Natural killer cell treated with Interleukin-12 subunit alpha and Interleukin-12 subunit beta and Interleukin-15 and Interleukin-18, amount 100 ng/mL, for 72 hours (primary cell): ENCODE measurements at places on chromosomes 4 and X. TPM values are rescaled to one million over a fixed set of nuclear protein-coding genes. Genes with fewer than 3 reads are reported as not detected.

- no peak overlapping the region for H3K27ac ChIP-seq
- no peak for DNase-seq
- no peaks in the 10 kb centered on the region for H3K36me3 ChIP-seq
- peaks cover 15% of the 10 kb centered on the region for H3K27me3 ChIP-seq
Observed at GRCh38 chr4:168811786-168812651, 198.0 kb downstream of the CBR4 start.

TACC3 gene
- 212 TPM for total RNA-seq

CXXC4 gene
- total RNA-seq = not detected

DNA sequence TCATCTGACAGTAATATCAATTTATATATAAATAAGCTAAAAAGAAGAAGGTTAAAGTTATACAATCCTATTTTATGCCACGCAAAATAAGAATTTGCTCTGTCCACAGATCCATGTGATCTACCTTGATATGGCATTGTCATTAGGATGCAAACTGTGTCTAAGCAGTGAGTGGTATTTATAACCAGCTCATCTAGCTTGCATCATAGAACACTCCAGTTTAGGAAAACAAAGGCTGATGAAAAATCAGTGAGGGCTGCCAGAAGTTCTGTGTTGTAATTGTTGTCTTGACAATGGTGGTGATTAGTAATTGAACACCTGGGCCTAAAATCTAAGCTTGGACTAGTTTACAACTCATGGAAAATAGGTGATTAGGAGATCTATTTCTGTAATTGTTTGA lies 111.0 kb downstream of the CPE start:
- H3K27ac ChIP-seq = no peak overlapping the region
- peaks cover 4% of the 10 kb centered on the region for H3K4me1 ChIP-seq
- no peak overlapping the region for H3K4me3 ChIP-seq
- peaks cover 24% of the 10 kb centered on the region for H3K27me3 ChIP-seq

GRCh38 chr4:147157860-147158701 lies 212.4 kb upstream of the TTC29 start:
- H3K27me3 ChIP-seq = peaks cover 10% of the 10 kb centered on the region
- no peak overlapping the region for H3K27ac ChIP-seq
- no peak overlapping the region for H3K4me3 ChIP-seq
- H3K4me1 ChIP-seq = no peaks in the 10 kb centered on the region
- no peak for DNase-seq

- H3K27ac ChIP-seq = no peak overlapping the region
- no peaks in the 10 kb centered on the region for H3K4me1 ChIP-seq
- DNase-seq = no peak
Observed at GRCh38 chr4:183989461-183989860, 84.4 kb downstream of the STOX2 start.

CXCL5 gene
- total RNA-seq = not detected

- no peak overlapping the region for H3K27ac ChIP-seq
- no peak overlapping the region for H3K4me3 ChIP-seq
- no peaks in the 10 kb centered on the region for H3K36me3 ChIP-seq
- H3K4me1 ChIP-seq = no peaks in the 10 kb centered on the region
- H3K27me3 ChIP-seq = no peaks in the 10 kb centered on the region
Observed at GRCh38 chr4:14772388-14772787, 229.9 kb upstream of the CPEB2 start.

DNA sequence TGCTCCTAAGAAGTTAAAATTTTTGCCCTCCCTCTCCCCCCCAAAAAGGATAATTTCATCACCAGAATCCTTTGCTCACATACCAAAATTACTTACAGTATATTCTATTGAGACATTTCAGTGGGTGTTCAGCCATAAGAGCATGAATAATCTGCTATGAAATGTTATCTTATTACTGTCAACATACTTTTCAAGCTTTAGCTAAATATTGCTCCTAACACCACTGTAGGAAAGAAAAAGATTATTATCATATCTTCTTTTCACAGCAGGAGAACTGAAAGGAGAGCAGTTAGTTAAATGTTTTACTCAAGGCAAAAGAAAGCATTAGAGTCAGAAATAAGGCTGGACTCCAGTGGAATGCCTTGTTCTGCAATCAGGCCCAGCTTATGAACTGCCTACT lies 231.0 kb upstream of the GYPA start:
- H3K27me3 ChIP-seq = peaks cover 2% of the 10 kb centered on the region
- no peaks in the 10 kb centered on the region for H3K4me1 ChIP-seq
- H3K36me3 ChIP-seq = no peaks in the 10 kb centered on the region
- no peak for DNase-seq
